ENCODE measurements at places on chromosomes 5 and 9. TPM values are rescaled to one million over a fixed set of nuclear protein-coding genes. Genes with fewer than 3 reads are reported as not detected.

DNA sequence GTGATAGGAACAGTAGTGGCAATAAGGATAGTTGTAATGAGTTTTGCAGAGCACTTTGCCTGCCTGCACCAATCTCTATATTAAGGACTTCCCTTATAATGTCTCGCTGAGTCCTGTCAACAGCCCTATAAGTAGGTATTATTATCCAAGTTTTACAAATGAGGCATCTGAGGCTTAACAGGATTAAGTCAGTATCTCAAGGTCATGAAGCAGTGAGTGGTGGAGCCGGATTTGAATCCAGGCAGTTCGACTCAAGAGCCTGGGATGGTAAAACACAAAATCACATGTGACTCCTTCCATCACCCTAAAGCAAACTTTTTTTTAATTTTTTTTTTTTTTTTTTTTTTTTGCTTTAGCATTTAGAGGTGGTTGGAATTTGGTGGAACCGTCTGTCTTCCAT lies 59.0 kb upstream of the RARS1 start:
- no peaks in the 10 kb centered on the region for H3K27me3 ChIP-seq
- H3K4me1 ChIP-seq, result no peaks in the 10 kb centered on the region
- DNase-seq, result no peak

The ANKRD18B gene
- not detected for total RNA-seq

The TTC23L gene
- not detected for total RNA-seq

GRCh38 chr9:121613009-121613752 lies 38.3 kb upstream of the DAB2IP start:
- peaks cover 16% of the 10 kb centered on the region for H3K4me1 ChIP-seq
- no peak overlapping the region for H3K27ac ChIP-seq
- peaks cover 36% of the 10 kb centered on the region for H3K27me3 ChIP-seq
- no peak for DNase-seq

DNA sequence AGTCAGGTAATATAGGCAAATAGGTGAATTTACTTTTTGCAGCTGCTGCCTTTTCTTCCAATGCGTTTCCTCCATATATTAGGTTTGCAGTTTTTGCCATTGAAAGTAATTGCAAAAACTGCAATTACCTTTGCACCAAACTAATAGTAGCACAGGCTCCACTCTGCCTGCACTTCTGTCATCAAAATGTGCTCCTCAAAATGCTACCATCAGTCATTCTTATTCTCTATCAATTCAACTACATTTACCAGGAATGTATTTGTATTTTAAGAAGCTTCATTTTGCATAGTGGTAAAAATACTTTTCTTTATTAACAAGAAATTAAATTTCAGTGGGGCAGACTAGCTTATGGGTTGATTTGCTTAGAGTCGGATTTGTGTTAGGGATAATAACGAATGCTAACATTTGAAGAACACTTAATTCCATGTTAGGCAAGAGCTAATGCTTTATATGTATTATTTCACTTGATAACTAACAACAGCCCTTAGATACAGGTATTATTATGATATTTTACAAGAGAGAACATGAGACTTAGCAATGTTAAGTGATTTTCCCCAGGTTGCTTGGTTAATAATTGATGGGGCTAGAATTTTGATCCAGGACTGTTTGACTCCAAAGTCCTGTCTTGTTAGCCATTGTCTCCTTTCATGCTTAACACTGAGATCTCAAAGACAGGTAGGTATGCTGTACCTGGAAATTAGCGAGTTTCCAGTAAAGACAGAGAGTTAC lies 300.4 kb downstream of the MAN2A1 start:
- H3K36me3 ChIP-seq, result no peaks in the 10 kb centered on the region
- peaks cover 7% of the 10 kb centered on the region for H3K27me3 ChIP-seq
- H3K4me1 ChIP-seq, result no peaks in the 10 kb centered on the region
- no peak overlapping the region for H3K27ac ChIP-seq
- DNase-seq, result no peak

The MAP1B gene
- 0.10 TPM for total RNA-seq

GRCh38 chr5:74624931-74625505 lies 15.5 kb downstream of the ENC1 start:
- H3K4me3 ChIP-seq, result no peak overlapping the region
- DNase-seq, result no peak
- no peaks in the 10 kb centered on the region for H3K36me3 ChIP-seq

Measured in activated B cell treated with CpG ODN at 0.5 μM for 24 hours (primary cell).